ENCODE measurements at places on chromosomes 11 and 22. TPM values are rescaled to one million over a fixed set of nuclear protein-coding genes. Genes with fewer than 3 reads are reported as not detected.

CSNK2A3 gene
- 2.4 TPM for total RNA-seq

SPCS2 gene
- total RNA-seq: 38.1 TPM

CARD18 gene
- total RNA-seq: not detected

CLCF1 gene
- 33.1 TPM for total RNA-seq

C11orf52 gene
- 5.0 TPM for total RNA-seq

ZDHHC8 gene
- total RNA-seq: 23.8 TPM

TPP1 gene
- total RNA-seq: 77.7 TPM

TESMIN gene
- 3.8 TPM for total RNA-seq

OR4D5 gene
- total RNA-seq: not detected

SULT4A1 gene
- 1.8 TPM for total RNA-seq

C11orf91 gene
- total RNA-seq: not detected

MFRP gene
- not detected for total RNA-seq

SERPING1 gene
- 18.2 TPM for total RNA-seq

TMA7B gene
- not detected for total RNA-seq

OR52K1 gene
- not detected for total RNA-seq

GRAP2 gene
- not detected for total RNA-seq

GUCY1A2 gene
- 2.0 TPM for total RNA-seq

C11orf21 gene
- not detected for total RNA-seq

PAK1 gene
- total RNA-seq: 32.7 TPM

APOC3 gene
- not detected for total RNA-seq

NAV2 gene
- 48.7 TPM for total RNA-seq

CHADL gene
- 1.6 TPM for total RNA-seq

DMC1 gene
- total RNA-seq: 0.75 TPM

TIMP3 gene
- total RNA-seq: 45.6 TPM

NAT10 gene
- total RNA-seq: 23.5 TPM

NOX4 gene
- 11.2 TPM for total RNA-seq

CRYBB3 gene
- 0.82 TPM for total RNA-seq

TRIM22 gene
- 18.0 TPM for total RNA-seq

GDPD4 gene
- 0.08 TPM for total RNA-seq

ACTN3 gene
- total RNA-seq: not detected

SUSD2 gene
- 0.62 TPM for total RNA-seq

NPAS4 gene
- total RNA-seq: not detected

RAG1 gene
- 2.4 TPM for total RNA-seq

USP35 gene
- 8.4 TPM for total RNA-seq

OR56A1 gene
- not detected for total RNA-seq

CYP2D6 gene
- total RNA-seq: 1.1 TPM

DGCR8 gene
- 35.7 TPM for total RNA-seq

NXPE2 gene
- total RNA-seq: not detected

KDM4E gene
- total RNA-seq: not detected

APOL5 gene
- not detected for total RNA-seq

SLC22A12 gene
- not detected for total RNA-seq

BACE1 gene
- 13.6 TPM for total RNA-seq
